ENCODE measurements at places on chromosomes 6 and 20.

GRCh38 chr6:79076160-79076559, 1.9 kb downstream of the PHIP start:
- peak; percentile 13 for DNase-seq

GRCh38 chr6:137919837-137920730, 53.0 kb downstream of the TNFAIP3 start:
- DNase-seq: no peak

DNA sequence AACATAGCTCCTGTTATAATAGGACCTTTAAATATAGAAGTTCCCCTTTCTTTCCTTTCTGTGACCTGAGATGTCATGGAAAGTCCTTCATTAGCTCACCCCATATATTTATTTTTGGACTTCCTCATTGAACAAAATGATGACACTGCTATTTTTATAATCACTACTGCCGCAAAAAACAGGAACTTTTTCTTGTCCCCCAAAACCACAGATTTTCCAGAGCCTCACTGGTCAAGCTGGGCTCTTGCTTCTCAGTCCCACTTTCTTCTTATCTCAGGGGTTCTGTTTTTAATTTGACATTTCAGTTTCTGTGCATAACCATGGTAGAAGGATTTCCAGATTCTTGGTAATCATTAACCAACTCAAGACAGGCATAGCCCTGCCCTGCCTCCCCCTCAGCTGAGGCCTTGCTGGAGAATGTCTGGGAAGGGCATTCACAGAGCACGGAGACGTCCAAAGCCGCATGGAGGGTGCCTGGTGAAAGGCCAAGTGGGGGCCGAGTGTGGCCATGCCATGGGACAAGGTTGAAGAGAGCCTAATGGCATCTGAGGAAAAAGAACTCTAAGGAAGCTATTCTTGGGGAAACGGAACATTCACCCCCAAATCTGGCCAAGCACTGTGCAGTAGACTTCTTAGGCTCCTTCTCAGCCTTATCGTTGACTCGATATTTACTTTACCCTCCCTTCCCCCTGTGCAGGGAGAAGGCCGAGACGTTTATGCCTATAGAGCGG, 73.7 kb downstream of the EDN1 start:
- DNase-seq: no peak

DNA sequence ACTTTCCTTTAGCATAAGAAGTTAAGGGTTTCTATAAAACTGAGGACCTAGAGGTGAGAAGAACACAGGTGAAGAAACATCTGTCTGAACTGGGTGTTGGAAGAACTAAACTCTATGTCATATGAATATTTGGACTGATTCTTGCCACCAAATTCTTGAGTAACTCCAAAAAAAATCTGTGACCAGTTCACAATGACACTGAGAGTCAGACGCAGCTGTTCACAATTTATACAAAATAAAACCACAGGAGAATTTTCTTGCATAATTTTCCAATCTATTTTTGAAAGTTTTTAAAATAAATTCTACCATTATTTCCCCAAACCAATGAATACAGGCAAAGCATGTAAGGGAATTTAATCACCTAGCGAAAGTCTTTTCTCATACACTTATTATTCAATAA, 148.1 kb upstream of the TCF21 start:
- no peak for DNase-seq

DNA sequence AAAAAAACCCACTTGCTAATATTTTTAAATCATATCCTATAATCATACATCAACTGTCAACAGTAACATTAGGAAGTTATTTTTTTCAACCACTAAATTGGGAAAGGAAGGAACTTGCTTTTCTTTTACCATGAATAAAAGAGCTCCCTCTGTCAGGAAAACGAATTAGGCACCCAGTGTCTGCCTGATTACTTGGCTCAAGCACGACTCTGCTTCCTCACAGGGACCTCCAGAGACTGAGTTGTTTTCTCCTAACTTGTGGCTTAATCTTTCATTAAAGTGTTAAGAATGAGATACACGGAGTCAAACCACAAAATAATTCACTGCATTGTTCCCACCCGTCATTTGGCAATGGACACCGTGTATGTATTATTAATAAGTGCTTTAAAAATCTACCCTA, 1405.1 kb upstream of the EYS start:
- no peak for DNase-seq

GRCh38 chr20:38947931-38948362, 14.2 kb upstream of the DHX35 start:
- DNase-seq: no peak

GRCh38 chr6:163460307-163460782, 45.8 kb downstream of the QKI start:
- DNase-seq: peak; percentile 13

DNA sequence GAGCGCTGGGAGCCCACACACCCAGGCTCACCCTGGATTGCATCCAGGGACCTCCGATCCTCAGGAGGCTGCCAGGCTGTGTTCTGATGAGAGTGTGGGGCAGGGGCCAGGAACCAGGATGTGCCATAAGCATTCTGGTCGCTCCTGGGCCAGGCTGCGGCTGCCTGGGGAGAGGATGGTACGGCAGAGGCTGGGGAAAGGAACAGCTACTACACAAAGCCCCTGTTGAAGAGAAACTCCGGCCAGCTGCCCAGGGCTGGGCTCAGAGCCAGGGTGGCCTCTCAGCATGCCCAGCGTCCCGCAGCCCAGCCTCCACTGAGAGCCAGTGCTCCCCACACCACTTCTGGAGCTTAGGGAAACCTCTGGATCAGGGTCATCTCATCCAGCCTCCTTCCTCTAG, 21.7 kb upstream of the OCSTAMP start:
- DNase-seq: no peak

GRCh38 chr6:38773338-38773737, 58.2 kb downstream of the DNAH8 start:
- DNase-seq: peak; percentile 9

GRCh38 chr6:28105245-28105639, 19.2 kb upstream of the ZSCAN16 start:
- DNase-seq: peak; percentile 32

GRCh38 chr6:121430514-121431460, 4.7 kb upstream of the GJA1 start:
- peak; percentile 50 for DNase-seq

DNA sequence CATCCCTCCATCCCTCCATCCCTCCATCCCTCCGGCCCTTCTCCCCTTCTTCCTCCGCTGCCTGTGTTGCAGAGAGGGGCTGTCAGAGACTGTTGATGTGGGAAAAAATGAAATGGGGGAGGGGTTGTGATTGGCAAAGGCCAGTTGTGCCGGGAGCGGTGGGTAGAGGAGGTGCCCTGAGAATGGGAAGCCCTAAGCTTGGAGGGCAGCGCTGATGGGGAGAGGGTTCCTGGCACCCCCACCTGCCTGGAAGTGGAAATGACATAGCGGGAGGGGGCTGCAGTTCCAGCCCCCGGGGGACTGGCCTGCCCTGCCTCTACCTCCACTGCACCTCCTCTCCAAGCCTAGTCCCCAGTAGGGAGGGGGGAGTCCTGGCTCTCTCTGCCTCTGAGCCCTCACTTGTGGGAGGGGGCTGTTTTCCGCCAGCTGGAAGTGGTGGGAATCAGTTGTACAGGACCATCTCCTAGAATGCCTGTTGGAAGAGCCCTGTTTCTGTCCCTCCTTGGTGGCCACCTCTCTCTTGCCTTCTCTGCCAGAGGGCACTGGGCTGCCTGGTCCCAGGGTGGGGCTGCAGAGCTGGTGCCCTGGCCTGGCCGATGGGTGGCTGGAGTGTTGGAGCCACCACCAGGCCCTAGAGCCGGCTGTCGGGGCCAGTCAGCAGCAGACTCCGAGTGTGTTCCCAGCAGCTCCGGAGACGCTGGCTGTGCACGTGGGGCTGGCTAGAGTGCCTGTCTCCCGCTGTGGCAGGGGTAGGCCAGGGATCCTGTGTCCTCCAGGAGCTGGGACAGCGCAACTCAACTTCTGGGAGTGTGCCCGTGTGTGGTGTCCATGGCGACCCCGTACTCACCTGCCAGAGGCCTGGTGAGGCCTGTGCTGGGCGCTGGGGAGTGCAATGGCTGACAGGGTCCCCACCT, 1.5 kb downstream of the DLGAP4 start:
- no peak for DNase-seq

DNA sequence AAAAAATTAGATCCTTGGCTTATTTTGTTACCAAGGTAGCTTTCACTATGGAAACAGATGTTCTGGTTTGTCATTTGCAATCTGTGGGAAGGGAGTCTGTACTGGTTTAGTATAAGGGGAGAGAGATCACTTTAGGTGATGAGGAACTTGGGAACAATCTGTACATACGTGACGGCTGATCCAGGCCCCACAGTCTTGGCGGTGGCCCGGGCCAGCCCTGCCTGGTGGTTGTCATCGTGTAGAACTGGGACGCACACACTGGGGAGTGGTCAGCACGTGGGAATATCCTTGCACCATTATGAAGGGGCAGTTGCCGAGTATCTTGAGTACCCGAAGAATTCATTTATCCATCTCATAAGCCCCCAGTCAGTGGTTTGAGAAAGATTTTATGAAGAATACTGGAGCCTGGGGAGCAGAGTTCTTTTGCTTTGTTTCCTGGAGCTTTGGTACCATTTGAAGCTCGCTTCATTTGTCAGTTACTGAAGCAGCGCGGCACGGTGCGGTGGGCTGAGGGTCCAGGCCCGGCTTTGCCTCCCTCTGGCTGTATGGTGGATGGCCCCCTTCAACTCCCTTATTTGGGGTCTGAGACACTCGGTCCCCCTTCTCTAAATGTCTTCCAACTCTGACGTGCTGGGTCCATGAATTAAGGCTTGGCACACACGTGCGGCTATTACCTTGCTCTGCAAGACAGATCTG, 22.8 kb upstream of the CLDN20 start:
- no peak for DNase-seq

GRCh38 chr6:11323666-11324452, 91.4 kb upstream of the NEDD9 start:
- no peak for DNase-seq

DNA sequence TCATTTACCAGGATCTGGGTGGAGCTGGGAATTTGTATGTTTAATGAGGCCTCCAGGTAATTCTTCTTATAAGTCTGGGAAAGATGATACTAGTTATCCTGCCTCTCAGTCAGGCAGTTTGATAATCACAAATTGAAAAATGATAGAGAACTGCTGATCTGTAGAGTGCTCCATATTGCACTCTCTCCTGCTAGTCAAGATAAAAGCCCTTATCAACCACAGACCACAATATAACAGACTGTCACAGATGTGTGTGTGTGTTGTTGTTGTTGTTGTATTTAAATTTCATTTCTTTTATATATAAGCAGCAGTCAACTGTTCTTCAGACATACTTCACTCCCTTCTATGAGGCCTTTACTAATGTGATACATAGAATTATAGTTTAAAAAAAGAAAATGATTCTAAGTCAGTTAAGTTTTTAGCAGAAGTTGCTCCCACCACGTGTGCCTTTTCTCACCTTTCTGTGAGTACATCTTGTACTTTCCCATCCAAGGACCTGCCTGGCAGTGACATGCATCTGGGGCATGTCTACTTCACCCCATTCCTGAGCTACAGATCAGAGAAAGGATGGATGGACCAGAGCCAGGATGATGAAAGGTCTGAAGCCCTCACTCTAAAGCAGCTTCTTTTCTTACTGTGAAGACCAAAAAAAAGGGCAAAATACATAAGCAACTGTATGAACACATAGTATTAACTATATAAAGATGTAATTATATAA, 29.8 kb downstream of the TENT5A start:
- DNase-seq: no peak

DNA sequence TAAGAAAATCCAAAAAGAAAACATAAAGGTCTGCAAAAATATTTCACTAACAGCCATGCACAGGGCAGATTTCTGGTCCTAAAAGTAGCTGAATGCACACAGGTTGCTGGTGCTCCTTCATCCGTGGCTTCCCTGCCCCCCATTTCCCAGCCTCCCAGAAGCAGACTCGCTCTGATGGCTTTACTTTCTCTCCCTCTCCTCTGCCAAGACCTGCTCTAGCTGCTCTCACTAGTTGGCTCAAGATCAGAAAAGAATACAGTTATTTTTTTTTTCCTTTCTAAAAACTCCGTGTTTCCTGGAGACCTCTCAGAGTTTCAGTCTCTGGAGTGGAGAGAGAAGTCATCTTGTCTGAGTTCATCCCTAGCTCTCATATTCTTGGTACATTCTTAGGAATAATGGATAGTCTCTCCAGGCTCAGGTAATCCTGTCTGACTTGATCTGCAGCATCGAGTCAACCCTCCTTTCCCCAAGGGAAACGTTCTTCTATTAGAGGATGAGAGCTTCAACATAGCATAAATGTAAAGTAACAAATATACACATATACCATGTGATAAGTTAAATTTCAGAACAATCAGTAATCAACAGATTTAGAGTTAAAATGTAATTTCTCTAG, 214.2 kb downstream of the TBC1D7 start:
- no peak for DNase-seq

GRCh38 chr20:36951198-36951978, at the start of gene SAMHD1:
Gene SAMHD1 (minus strand): TSS chr20:36951708. CDS start chr20:36951643, 65 bp downstream.
- DNase-seq: peak; percentile 99

- DNase-seq: peak; percentile 89
Measured at GRCh38 chr6:137811121-137811915, 55.7 kb upstream of the TNFAIP3 start.

GRCh38 chr20:51434580-51435247, 107.8 kb downstream of the NFATC2 start:
- DNase-seq: peak; percentile 89

DNA sequence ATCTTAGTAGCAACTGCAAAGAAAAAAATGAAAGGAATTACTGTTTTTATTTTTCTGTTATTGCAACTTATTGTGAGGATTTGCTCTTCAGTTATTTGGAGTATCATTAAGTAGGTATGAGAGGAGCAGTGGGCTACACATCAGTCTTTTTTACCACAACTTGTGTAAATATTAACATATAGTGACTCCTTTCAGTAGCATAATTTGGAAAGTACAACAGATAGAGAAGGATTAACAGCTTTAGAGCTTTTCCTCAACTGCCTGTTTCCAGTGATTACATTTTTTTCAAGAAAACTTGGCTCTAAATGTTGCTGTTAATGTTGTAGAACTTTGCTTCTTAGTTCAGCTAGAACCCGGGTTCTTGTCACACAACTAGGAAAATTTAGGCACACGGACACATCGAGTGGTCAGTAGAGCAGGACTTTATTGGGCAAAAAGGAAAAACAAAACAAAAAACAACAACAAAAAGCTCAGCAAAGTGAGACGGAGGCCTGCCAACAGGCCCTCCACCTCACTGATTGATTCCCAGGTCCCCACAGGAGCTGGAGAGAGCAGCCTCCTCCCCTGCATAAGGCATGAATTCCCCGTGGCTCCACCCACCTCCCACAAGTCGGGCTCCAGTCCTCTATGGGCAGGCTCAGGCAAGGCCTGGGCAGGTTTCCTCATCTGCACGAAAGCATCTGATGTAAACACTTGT, 75.1 kb downstream of the ADGRG6 start:
- DNase-seq: peak; percentile 34

GRCh38 chr6:70314296-70314695, 11.4 kb upstream of the COL9A1 start:
- DNase-seq: no peak

GRCh38 chr20:6664574-6664973, 102.9 kb upstream of the BMP2 start:
- no peak for DNase-seq
